ENCODE measurements at places on chromosomes 1 and 21.

GRCh38 chr21:14736162-14736561 lies 190.0 kb upstream of the SAMSN1 start:
- no peak for DNase-seq

- no peak for DNase-seq
Measured at GRCh38 chr1:236681219-236681618, 5.1 kb upstream of the ACTN2 start.

DNA sequence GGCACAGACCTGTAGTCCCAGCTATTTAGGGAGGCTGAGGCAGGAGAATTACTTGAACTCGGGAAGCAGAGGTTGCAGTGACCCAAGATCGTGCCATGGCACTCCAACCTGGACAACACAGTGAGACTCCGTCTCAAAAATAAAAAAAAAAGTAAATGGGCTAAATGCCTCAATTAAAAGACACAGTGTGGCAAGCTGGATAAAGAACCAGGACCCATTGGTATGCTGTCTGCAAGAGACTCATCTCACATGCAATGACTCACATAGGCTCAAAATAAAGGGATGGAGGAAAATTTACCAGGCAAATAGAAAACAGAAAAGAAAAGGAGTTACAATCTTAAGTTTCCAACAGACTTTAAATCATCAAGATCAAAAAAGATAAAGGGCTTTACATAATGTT lies 40.3 kb downstream of the ACBD6 start:
- no peak for DNase-seq

DNA sequence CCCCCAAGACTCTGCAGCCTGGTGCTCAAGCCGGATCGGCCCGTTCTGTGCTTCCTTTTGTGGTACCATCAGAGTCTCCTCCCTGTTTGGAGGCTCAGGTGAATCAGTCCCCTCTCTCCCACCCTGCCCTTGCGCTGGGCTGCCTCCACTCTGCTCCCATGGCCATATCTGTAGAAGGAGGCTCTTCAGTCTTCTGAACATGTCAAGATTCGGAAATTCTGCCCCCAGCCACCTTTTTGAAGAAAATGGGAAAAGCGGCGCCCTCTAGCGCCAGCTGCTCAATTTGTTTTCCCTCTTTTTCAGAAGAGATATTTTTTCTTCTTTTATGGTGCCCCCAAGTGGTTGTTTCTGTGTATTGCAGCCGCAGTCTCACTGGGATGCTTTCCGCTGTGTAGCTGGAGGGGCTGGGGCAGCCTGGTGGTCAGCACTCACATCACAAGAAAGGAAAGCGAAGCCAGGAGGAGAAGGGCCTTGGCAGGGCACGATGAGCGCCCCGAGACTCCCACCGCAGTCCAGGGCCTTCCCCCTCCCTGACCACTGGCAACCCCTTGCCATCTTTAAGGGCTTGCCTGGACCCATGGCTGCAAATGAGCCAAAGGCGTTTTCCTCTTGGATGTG lies 58.4 kb upstream of the CACNA1E start:
- DNase-seq, result peak; percentile 75

DNA sequence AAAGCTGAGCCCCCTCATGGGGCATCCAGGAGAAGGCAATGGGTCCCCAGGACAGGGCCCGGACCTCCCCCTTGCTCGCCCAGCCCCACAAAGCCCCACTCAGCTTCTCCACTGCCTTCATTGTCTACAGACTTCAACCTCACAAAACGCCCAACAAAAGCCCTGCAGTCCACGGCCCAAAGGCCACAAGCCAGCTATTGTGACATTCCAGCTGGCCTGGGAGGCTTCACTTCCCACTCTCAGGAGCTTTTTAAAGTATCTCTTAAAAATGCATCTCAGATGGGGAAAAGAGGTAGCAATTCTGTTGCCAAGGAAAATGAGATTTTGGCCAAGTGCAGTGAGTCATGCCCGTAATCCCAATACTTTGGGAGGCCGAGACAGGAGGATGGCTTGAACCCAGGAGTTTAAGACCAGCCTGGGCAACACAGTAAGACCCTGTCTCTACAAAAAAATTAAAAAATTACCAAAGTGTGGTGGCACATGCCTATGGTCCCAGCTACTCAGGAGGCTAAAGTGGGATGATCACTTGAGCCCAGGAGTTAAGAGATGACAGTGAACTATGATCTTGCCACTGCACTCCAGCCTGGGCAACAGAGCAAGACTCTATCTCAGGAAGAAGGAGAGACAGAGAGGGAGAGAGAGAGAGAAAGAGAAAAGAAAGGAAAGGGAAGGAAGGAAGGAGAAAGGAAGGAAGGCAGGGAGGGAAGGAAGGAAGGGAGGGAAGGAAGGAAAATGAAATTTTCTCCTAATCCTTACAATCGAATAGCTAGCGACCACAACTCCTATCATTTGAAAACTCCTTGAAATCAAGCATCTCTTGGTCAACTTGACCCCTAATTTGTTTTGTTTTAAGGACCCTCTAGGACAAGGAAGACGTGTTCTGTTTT lies 31.4 kb upstream of the TARDBP start:
- peak; percentile 55 for DNase-seq

DNA sequence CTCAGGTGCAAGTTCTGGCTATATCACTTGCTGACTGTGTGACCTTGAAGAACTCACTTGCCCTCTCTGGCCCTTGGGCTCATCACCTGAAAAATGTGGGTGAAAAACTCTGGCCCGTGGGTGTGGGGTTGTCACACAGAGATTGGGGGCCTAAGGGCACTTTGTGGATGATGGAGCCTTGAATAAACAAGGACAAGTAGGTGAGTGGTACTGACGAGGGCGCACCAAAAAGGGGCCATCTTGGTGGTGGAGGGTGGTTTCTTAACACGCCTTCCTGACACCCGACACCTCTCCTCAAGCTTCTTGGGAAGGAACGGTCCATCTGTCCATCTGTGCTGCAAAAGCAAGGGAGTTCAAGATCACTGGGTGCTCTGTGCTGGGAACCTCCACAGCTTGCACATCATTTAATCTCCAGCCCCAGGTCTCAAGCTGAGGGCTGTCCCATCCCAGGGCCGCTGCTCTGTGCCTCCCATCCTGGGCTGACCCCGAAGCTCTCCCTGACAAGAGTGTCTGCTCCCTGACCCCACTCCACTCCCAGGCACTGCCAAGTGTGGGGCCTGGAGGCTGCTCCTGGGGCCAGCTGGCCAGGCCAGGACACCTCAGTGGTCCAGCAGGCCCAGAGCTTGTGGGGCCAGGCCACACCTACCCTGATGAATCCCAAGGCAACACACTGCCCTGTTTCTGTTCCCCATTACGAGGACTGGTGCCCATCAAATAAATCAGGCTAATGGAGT lies 97.3 kb downstream of the GLIS1 start:
- no peak for DNase-seq

DNA sequence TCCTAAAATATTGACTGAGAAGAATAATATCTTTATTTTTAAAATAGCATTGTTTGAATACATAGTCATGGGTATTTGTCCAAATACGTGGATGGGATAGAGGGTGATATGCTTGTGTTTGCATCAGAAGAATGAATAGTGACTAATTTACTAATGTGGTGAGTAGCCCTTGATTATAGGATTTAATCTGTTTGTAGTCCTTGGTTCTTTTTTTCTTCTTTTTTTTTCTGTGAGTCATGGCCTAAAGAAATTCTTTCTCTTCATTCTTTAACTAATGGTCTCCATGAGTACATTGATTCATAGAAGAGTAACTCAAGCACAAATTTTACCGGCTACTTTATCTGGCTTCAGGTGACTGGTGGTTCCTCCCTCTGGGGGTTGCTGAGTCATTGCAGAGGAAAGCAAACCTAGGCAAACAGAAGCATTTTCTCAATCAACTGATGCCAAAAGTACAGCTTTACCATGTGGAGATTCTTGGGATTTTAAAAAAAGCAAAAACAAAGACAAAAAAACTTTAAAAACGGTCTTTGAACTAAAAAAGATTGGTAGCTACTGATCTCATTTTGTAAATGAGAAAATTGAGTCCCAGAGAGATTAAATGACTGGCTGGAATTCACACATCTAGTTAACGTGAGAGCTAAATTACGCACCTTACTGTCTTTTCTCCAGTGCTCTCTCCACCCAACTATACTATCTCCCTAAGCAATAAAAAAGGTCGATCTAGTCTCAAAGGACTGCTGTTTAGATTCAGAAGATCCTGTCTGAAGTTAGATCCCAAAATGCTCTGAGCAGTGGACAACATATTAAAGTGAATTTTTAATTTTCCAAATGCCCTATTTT lies 40.5 kb downstream of the AK5 start:
- DNase-seq, result no peak

DNA sequence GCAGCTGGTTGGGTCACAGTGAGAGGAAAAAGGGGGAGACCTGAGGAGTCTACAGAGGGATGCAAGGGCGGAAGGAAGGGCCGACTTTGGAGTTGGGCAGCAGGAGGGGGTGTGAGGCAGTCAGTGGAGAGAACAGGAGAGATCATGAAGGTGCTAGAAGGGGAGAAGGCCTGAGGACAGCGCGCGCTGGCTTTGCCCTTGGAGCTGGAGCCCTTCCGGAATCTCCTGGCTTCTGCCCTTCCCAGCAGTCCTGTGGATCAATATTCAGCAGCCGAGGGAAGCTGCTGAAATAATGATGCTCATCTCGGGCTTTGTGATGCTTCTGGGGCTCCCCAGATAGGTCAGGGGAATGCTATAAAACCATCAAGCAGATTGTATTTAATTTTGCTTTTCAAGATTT lies 26.7 kb downstream of the SLC37A1 start:
- peak; percentile 48 for DNase-seq

DNA sequence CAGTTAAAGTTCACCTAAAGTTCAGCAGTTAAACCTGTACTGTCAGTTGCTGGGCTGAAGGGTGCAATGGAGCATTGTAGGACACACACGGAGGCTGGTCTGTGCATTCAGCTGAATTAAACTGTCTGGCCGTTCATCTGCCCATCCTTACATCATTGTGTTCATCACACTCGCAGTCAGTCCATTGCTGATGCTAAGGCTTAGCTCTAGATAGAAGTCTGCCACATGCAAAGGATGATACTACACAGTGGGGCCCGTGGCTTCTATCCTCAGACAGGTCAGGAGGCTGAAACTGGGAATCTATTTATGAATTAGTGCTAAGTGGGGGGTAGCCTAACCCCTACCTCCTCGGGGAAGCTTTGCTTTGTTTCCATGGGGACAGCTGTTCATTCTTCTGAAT lies 60.4 kb downstream of the CNIH3 start:
- no peak for DNase-seq

GRCh38 chr1:152461544-152461943 lies 47.5 kb upstream of the CRNN start:
- DNase-seq, result peak; percentile 4

DNA sequence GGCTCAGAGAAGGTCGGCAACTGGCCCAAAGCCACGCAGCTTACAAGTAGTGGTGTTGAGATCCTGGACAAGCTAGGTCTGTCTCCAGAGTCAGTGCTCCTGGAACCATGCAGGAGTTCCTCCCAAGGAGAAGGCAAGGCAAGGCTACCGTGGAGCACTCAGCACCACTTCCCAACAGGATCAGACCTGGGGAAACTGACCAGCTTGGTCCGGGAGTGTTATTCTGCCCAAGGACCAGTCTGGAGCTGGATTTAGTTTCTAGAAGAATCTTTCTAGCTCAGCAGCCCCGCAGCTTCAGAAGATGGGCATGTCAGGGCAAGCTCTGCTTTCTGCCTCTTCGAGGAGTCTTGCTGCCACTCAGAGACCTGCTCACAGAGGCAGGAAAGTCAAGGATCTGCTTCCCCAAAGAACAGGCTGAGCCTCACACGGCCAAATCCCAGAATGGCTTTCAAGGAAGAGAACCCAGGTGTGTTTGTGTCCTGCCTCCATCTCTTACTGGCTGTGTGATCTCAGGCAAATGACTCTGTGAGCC lies 302.8 kb downstream of the MATN1 start:
- no peak for DNase-seq

DNA sequence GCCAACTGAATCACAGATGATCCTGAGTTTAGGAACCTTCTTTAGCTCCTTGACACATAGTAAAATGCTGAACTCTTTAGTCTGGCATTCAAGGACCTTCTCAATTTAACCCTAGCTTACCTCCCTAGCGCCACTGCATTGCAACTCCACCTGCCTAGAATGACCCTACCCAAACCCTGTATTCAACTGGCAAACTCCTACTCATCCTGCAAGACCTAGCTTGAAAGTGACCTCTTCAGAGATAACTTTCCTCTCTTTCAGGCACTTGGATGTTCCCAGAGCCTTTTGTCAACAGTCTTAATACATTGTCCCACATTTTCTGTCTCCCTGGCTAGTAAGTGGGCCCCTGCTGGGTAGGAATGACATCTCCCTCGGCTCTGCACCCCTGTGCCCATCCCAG lies 19.7 kb downstream of the TRIM62 start:
- no peak for DNase-seq

DNA sequence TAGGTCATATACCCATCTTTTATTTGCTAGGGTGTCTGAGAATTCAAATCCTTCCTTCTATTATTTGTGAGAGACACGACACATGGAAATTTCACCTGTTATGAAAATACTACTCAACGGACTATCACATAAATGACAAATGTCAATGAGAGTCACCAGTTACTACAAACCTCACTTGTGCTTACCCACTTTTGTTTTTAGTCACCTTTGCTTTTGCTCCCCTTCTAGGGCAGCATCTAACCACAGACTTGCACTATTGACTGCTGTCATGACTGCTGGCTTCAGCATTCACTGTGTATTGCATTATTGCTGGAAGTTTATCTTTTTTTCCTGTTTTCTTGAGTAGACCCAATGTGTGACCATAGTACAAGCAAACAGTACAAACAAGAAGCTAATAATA lies 1048.0 kb downstream of the PLA2G4A start:
- DNase-seq, result no peak

DNA sequence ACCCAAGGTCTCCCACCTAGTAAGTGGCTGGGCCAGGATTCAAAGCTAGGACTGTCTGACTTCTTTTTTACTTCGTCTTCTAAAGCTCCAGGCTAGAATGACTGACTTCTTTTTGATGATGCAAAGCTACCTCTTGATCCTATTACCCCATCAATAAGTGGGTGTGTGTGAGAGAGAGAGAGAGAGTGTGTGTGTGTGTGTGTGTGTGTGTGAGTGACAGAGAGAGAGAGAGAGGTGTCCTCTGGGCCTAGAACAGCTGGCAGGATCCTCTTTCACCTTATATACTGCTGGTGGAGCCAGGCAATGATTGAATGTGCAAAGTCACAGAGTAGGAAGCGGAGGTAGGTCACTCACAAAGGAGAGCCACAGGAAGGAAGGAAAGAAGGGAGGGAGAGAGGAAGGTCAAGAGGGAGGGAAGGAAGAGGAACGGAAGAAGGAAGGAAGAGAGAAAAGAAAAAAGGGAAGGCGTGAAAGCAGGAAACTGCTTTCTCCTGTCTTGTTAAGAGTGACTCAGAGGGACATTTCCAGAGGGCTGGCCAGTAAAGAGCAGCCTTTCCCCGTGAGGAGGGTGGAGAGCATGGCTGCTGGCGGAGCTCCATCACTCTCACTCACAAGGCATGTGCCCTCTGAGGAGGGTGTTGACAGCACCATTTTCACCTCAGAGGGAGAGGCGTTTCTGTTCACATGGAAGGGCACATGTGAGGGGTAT lies 68.9 kb downstream of the CDC7 start:
- no peak for DNase-seq

DNA sequence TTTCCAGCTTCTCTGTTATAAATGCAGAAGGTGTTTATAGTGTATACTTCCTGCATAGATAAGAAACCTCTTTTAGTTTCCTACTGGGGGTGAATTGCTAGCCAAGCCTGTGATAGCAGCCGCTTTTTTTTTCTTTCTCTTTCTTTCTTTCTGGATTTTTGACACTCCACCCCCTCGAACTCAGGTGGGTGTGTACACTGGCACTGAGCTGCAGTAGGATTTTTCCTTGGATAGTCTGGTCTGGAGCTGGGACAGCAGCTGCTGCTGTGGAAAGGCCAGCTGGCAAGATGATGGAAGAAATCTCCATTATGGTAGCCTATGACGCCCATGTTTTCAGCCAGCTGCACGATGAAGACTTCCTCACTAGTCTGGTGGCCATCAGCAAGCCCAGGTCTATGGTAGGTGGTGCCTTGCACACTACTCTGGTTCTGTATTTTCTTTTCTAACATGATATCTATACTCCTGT lies 122.5 kb upstream of the CACYBP start:
- DNase-seq, result no peak
